Breast epithelium (tissue), 4 donors: ENCODE measurements at places on chromosomes 1 and 21. TPM values are rescaled to one million over a fixed set of nuclear protein-coding genes. Genes with fewer than 3 reads are reported as not detected.

The PADI3 gene
- total RNA-seq = not detected

- H3K27me3 ChIP-seq = no peaks in the 10 kb centered on the region
- H3K36me3 ChIP-seq = no peaks in the 10 kb centered on the region
- no peak overlapping the region for H3K27ac ChIP-seq
- no peak overlapping the region for H3K4me3 ChIP-seq
- DNase-seq = no peak
Observed at GRCh38 chr21:45498646-45499000, 43.6 kb downstream of the SLC19A1 start.

The TMEM125 gene
- total RNA-seq = 30.1 TPM

DNA sequence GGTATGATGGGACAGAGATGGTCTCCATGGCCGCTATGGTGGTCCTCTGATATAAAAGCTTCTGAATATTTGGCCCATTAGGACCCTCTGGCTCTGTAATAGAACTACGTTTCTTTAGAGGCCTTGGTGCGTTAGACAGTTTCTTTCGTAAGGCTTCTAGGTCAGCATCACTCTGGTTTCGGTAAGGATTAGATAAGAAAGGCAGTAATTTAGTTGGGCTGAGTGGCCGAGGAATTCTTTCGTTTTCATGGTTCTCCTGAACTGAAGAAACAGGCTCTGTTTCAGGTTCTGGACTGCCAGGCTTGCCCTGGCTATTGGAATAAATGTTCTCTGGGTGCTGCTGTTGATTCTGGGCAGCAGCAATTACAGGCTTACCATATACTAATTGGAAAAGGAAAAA lies 49.5 kb downstream of the TP53BP2 start:
- no peak for DNase-seq
- H3K27me3 ChIP-seq = no peaks in the 10 kb centered on the region
- no peaks in the 10 kb centered on the region for H3K36me3 ChIP-seq
- no peak overlapping the region for H3K27ac ChIP-seq
- no peaks in the 10 kb centered on the region for H3K4me1 ChIP-seq
- H3K4me3 ChIP-seq = no peak overlapping the region

DNA sequence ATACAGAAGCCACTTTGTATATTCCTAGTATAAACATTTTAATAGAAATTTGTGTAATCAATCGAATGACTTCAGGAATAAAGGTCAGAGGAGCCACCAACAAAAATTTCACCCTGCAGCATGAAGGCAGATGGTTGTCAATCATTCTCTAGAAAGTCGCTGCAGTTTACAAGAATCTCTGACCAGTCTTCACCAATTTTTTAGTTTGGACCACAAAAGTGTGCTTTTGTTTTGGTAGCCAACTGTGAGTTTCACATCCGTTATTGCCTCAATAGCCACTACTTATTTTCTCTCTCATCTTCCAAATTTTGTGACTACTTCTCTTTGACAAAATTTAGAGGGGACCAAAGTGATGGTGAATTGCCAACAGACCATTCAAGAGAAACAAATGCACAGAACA lies 1155.6 kb downstream of the AMY1C start:
- no peak overlapping the region for H3K27ac ChIP-seq
- H3K36me3 ChIP-seq = no peaks in the 10 kb centered on the region
- DNase-seq = no peak
- no peak overlapping the region for H3K4me3 ChIP-seq
